Fibroblast of skin of right quadriceps (primary cell): ENCODE measurements at places on chromosomes 5 and 9.

GRCh38 chr9:135330307-135330631 lies 149.3 kb upstream of the PPP1R26 start:
- DNase-seq, result no peak

DNA sequence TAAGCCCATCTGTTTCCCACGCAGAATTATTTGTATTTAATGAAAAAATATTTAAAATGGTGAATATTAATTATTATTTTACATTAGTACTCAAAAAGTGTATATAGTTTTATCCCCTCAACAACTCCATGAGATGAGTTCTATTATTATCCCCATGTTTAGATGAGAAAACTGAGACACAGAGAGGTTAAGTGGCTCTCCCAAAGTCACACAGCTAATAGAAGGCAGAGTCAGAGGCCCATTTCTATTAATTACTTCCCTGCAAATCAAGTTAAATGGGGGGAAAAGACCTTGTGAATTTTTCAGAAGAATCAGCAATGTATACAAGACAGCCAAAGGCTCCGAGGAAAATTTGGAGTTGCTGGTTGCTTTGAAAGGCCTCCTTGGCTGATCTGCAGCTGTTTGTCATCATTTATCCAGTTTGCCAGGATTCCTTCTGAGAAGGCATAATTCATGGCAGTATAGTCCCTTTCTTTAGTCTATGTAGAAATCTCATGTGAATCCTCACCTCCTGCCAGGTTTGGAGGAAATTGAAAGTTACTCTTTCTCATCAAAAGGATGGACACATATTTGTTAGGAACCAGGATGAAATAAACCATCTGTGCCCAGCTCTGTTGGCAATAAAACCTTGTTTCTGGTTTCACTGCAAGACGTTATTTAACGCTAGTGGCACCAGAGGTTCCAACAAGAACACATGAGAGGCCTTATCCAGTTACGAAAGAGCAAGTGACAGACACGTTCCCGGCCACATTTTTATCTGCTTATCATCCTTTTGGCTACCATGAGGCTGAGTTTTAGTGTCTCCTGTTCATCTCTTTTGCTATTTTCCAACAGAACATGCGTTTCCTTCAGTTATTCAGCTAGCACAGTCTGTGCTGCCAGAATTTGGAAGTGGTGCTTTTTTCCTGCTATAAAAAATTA lies 621 bp downstream of the FYB1 start:
- no peak for DNase-seq

- DNase-seq, result peak; percentile 9
These were observed 157.1 kb upstream of the MPDZ start for GRCh38 chr9:13436591-13436990.

GRCh38 chr5:116229131-116229689 lies 144.4 kb downstream of the COMMD10 start:
- DNase-seq, result no peak

DNA sequence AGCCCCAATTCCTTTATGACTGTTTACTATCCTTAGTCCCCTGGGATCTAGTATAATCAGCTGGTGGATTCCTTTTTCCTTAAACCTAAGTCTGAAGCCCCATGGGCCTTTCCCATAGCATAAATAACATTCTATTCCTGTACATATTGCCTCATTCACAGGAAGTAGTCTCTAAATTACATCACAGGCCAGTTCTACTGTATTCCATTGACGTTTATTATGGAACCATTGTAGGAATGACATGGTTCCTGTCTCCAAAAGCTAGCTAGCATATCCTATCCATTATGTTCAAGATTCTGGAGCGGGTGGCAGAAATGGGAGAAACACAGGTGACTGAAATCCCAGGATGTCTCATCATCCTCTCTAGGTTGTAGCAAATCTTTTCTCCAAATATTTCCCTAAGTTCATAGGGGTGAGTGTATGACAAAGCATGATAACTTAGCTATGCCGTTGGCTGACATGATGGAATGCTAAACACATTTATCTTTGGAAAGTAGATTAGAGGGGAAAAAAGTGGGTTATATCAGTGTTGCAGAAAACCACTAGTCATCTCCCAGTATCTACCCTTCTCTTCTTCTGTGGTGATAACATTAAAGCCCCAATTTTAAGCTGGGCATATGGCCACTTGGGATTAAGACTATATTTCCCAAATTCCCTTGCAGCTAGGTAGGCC lies 140.1 kb downstream of the FGF1 start:
- DNase-seq, result peak; percentile 87
